ENCODE measurements at places on chromosomes 16 and 17.

DNA sequence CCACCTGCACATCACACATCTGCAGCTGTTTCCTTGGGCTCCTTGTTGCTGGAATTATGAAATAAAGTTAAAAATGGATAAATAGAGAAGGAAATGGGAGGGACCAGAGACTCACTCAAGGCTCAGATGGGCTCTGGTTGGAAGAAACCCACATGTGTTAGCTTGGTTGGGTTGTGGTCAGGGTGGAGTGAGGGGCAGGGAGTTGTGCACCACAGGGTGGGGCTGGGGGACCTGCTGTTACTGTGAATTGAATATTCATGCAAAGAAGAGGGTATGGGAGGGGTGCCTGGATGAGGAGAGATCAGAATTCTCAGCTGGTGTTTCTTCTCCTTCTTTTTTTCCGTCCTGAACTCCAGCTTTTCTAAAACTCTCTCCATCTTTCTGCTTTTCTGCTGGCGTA lies 320.7 kb downstream of the MAP2K4 start:
- no peak for DNase-seq

DNA sequence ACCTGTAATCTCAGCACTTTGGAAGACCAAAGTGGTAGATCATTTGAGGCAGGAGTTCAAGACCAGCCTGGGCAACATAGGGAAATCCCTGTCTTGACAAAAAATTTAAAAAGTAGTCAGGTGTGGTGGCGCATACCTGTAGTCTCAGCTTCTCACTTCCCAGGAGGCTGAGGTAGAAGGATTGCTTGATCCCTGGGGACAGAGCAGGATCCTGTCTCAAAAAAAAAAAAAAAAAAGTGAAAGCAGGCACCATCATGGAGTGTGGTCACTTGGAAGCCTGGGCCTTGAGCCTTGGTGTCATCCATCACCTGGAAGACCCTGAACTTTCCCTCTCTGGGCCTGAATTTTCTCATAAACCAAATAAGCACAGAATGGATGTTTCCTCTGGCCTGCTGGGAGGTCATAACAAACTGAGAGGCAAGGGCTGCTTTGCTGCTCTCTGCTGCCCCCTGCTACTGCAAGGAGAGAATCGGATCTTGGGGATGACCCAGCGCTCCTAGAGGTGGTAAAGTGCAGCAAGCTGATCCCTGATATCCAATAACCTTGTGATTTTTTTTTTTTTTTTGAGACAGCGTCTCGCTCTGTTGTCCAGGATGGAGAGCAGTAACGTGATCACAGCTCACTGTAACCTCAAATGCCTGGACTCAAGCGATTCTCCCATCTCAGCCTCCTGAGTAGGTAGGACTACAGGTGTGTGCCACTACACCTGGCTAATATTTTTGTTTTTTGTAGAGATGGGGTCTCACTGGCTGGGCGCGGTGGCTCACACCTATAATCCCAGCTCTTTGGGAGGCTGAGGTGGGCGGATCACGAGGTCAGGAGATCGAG lies 75.9 kb upstream of the RNU2-1 start:
- no peak for DNase-seq

- no peak for DNase-seq
Measured at GRCh38 chr17:19370493-19370960, 7.8 kb upstream of the MAPK7 start.

GRCh38 chr16:549544-550263 lies 10.5 kb upstream of the PRR35 start:
- DNase-seq = no peak

GRCh38 chr17:67531291-67531690 lies 154.2 kb downstream of the PITPNC1 start:
- no peak for DNase-seq

GRCh38 chr17:8121681-8122421 lies 2.1 kb downstream of the HES7 start:
- no peak for DNase-seq

- peak; percentile 41 for DNase-seq
Measured at GRCh38 chr17:20116683-20117309, 107.6 kb downstream of the SPECC1 start.

- DNase-seq = no peak
Measured at GRCh38 chr17:78230996-78231935, at the start of gene TMEM235. Gene TMEM235 (plus strand): TSS chr17:78231631. CDS start chr17:78232024, 393 bp downstream.

GRCh38 chr17:38512473-38513058 lies 84.3 kb downstream of the ARHGAP23 start:
- no peak for DNase-seq
